ENCODE measurements at places on chromosomes 7 and 10.

DNA sequence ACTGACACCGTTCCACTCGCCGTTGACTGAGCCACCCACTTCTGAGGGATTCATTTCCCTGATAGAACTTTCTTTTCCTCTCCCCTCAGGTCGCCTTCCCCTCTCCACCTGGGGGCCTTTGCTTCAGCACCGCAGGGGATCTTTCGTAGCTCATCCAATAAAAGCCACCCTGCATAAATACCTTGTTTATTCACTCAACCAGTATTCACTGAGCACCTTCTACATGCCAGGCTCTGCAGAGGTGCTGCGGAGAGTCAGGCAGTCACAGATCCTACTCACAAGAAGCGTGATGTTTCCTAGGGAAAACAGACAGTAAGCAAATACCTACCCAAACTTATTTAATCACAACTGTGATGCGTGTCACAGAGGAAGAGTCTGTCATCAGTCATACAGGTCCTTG, 127.7 kb downstream of the TEX36 start:
- DNase-seq, result no peak

- DNase-seq, result no peak
Observed at GRCh38 chr10:74419958-74420375, 268.9 kb downstream of the ADK start.

GRCh38 chr10:93573051-93573909, 6.8 kb downstream of the FFAR4 start:
- no peak for DNase-seq

GRCh38 chr7:1289666-1290025, 57.0 kb downstream of the UNCX start:
- no peak for DNase-seq

DNA sequence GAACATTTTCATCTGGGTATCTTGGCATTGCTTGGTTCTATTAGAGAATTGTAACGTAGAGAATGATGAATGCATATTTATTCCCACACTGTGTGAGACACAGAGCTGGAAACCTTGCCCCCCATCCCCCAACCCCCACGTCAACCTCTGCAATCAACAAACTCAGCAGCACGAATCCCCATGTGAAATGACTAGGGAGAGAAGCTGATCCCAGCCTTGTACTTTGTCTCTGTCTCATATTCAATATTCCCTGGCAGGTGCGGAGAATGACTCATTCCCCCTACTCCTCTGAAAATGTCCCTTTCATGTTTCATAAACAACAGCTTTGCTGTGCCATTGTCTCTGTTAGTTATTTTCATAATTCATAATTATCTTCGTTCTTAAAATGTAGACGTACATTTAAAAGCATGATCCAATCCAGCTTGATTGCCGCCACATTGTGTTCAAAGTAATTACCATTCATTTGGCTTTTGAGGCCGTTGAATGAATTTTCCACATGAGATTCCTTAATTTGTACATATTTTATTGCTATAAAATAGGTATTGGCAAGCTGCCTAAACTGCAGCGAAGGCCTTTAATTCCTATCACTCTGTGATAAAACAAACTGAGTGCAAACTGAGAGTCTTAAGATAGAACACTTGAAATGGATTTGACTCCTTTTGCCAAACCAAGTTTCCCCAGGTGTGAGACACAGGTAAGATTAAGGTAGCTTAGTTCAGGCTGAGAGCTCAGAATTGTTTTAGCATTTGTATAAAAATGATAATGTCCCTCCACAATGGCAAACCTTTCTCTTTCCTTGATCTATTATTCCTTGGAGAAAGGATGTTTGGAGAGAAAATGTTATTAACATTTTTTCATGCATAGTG, 920.2 kb downstream of the TYW1 start:
- no peak for DNase-seq

Data from activated naive CD8-positive, alpha-beta T cell treated with anti-CD3 and anti-CD28 coated beads, Interleukin-2, amount 50 U/mL, for 16 hours (primary cell).